ENCODE measurements at places on chromosomes 12 and 14. TPM values are rescaled to one million over a fixed set of nuclear protein-coding genes. Genes with fewer than 3 reads are reported as not detected.

The KRT75 gene
- not detected for polyA plus RNA-seq

The CEP83 gene
- polyA plus RNA-seq, result 12.9 TPM

- DNase-seq, result peak; percentile 68
Measured at GRCh38 chr12:76183459-76184186, 99.1 kb upstream of the NAP1L1 start.

DNA sequence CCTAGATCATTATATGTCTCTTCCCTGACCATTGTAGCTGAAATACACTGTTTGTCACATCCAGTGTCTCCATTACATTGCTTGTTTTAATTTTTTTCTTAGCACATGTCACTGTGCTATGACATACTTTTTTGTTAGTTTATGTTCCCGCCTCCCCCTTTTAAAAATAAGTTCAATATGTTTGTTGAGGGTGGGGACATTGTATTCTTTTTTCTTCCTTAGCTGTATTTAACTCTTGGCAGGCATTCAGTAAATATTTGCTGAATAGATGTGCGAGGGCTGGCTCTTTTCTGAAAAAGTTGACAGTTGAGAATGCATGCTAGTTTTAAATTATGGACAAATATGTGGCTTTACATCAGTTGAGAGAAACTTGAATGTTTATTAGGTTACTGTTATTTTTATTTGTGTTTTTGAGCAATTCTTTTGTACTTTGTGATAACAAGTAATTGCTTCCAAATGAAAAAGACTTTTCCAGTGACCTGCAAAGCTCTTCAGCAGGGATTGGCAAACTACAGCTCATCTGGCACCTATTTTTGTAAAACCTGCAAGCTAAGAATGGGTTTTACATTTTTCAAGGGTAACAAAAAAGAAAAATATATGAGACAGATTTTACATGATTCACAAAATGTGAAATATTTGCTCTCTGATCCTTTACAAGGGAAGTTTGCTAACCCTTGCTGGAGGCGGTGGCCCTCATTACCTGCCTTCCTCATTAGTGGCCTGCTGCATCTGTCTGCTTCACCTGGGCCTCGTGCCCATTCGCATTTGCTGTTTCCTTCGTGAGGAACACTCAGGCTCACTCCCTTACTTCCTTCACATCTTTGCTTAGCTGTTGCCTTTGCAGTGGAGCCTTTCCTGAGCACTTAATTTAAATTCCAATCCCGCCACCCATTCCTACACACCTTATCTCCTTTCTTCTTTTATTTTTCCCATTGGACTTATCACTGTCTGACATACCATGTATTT is 229.4 kb downstream of the ERC1 start:
- DNase-seq, result no peak
